ENCODE measurements at places on chromosomes 5 and 9.

DNA sequence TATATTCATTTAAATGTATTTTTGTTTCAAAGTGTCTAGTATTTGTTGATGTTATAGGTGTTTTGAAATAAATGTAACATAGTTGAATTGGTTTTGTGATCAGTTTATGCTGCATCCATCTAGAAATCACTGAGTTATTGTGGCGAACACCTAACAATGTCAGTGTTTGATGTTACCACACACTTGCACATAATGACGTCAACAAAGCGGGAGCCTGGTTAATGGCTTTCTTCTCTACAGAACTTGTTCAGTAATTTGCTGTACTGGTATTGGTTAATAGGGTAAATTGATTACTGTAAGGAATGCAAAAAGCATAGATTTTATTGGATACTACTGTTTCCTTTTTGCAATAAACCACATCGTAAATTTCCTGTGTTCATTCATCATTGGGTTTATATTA, 133.0 kb downstream of the ATG10 start:
- no peak for DNase-seq

DNA sequence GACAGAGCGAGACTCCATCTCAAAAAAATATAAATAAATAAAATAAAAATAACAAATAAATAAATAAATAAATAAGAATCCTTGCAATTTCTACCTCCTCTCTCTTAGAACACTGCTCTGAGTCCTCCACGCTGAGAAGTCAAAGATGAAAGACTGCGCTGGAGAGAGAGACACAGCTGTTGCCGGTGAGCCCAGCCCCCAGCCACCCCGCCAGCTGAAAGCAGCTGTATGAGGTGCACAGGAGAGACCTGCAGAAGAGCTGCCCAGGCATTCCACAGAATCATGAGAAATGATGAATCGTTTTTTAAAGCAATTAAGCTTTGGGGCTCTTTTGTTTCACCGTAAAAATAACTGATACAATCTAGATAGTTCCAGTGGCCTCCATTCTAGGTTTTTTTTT, 16.3 kb upstream of the STRBP start:
- no peak for DNase-seq

DNA sequence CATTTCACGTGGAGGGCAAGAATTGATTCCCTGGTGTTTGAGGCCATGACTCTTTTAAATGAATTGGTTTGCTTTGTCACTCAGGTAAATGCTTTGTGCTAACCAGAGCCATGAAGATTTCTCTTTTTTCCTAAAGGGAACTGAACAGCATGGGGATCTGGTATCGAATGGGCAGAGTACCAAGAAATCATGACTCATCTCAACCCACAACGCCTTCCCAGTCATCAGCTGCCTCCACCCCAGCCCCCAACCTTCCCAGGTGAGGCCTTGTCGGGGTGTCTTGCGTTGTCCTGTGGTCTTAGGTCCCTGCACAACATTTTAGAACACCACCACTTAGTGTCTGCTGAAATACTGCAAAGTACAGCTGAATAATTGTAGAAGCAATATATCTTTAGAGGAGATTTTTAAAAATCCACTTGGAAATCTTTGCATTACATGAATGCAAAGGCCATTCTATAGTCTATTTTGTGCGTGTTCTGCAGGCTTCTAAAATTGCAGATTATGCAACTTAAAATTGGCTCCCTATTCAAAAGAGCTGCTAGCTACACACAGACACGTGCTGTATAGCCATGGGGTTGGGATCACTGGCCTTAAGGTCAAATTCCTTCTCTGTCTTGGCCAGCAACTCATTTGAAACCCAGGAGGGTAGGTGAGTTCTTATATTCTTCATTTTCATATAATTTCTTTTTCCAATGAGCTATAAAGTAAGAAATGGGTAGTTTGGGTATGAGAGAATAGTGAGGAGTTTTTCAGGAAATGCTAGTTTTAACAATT, 69.0 kb downstream of the MVB12B start:
- DNase-seq, result no peak

GRCh38 chr9:34989946-34990635, 546 bp downstream of the DNAJB5 start:
- peak; percentile 35 for DNase-seq
